ENCODE measurements at places on chromosomes 3 and 15.

DNA sequence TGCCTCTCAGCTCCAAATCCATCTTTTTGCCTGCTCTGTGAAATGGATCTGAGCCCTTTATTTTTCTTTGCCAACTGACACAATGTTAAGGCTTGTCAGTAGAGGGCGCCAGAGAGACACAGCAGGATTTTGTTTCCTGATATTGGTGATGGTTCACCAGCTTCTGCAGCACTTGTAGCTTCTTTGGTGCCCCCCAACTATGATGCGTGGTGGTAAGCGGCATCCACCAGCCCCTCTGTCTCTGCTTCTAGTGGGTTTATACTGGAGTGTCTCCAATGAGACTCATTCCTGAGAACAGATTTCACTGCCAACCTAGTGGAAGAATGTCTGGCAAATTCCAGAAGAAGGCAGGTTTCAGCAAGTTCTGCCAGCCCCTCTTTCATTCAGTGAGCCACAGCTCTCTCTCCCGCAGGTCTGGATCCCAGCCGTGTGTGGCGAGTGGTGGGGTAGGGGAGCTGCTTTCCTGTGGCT lies 471.9 kb upstream of the FRG2C start:
- DNase-seq = peak; percentile 48

- DNase-seq = peak; percentile 9
These were observed 64.0 kb upstream of the DGKG start for GRCh38 chr3:186425788-186426730.

- peak; percentile 29 for DNase-seq
These were observed 178.8 kb downstream of the NSMCE3 start for GRCh38 chr15:29090617-29091466.

DNA sequence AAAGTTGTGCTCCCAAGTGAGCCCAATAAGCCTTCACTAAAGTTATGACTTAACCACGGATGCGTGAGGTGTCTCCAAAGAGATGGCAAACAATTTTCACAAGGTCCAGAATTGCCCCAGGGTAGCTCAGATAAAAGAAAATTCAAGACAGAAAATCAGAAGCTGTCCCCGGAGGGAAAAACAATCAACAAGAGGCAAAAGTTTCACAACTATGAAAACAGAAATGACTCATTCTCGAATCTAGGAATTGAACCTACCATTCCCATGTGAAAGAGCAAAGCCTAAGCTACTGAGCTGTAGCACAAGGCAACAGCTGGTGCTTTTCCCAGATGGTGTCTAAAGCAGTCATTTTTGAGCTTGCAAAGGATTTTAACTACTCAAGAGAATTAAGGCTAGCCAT lies 33.5 kb upstream of the MKRN3 start:
- DNase-seq = no peak

GRCh38 chr15:63601026-63601703 lies 4.0 kb downstream of the FBXL22 start:
- peak; percentile 60 for DNase-seq

GRCh38 chr3:37725842-37726241 lies 135.8 kb upstream of the CTDSPL start:
- DNase-seq = no peak

GRCh38 chr3:11558411-11558903 lies 85.3 kb downstream of the VGLL4 start:
- no peak for DNase-seq

GRCh38 chr3:169133178-169134161 lies 530.0 kb downstream of the MECOM start:
- DNase-seq = peak; percentile 7

DNA sequence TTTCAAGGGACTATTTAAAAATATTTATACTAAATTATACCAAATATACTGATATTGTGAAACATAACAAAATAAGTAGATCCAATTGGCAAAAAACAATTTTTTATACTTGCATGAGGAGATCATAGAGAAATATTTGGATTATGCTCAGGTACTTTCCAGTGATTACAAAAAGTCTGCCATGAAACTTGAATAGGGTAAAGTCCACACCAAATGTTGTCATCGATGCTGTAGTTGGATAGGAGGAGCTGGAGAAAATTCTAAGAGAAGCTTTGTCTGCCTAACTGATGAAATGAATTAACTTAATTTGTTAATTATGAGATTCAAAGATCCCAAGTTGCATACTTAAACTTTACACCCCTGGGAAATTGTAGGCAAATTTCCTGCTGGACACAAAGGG lies 93.3 kb downstream of the SI start:
- no peak for DNase-seq

DNA sequence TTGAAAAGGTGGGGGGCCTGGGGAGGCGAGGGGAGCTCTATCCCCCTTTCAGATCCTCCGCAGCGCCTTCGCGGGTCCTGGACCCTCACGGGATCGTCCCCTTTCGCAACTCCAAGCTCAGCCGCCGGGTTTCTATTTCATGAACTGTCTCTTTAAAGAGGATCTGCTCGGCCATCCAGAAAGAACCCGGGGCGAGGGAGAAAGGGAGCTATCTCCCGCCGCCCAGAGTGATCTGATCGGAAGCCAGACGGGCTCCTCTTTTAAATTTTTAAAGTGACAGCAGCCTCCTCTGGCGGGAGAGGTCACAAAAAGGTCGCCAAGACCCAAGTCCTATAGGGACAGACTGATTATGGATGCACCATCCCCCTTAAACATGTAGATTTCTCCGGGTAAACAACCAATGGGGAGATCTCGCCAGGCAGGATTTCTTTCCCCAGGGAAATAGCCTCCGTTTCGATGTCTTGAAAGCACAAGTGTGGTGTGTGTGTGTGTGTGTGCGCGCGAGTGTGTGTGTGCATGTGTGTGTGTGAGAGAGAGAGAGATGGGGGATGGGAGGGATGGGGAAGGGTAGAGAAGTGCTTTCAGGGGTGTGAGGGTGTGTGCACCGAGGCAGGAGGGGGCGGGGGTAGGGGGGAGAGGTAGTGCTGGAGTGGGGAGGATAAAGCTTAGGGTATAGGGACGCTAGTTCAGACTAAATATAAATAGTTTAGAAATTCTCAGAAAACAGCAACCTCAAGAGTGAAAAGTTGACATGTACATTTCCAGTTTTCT lies 516.1 kb downstream of the MECOM start:
- DNase-seq = no peak

DNA sequence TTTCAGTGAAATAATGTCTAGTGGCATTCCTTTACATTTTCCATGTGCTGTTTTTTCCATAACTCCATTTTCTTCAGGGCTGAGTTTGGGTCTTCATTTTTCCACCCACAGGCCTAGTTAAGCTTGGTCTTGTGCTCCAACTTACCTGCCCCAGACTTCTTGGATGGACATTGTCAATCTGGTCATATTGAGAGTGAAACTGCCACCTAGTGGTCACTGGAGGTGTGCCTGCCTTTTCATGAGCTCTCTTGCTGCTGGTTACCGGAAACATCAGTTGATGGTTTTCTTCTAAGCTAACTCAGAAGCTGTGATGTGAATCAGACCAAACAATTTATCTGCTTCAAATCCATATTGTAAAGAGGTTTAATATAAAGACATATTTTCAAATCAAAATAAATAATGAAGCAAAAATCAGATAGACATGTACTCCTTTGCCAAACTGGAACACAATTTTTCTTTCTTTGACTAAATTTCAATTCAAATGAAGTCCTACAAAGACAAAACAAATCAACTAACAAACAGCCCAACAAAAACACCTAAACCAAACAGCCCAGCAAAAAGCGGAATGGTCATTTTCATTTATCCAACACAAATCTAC lies 135.1 kb upstream of the RASGRP1 start:
- DNase-seq = peak; percentile 87

GRCh38 chr3:178393824-178394223 lies 142.4 kb upstream of the KCNMB2 start:
- no peak for DNase-seq

- no peak for DNase-seq
These were observed 166.6 kb downstream of the ANO10 start for GRCh38 chr3:43455233-43455632.

- no peak for DNase-seq
These were observed 124.7 kb downstream of the IL5RA start for GRCh38 chr3:2985479-2985878.

GRCh38 chr3:74134831-74135230 lies 479.6 kb downstream of the CNTN3 start:
- no peak for DNase-seq

DNA sequence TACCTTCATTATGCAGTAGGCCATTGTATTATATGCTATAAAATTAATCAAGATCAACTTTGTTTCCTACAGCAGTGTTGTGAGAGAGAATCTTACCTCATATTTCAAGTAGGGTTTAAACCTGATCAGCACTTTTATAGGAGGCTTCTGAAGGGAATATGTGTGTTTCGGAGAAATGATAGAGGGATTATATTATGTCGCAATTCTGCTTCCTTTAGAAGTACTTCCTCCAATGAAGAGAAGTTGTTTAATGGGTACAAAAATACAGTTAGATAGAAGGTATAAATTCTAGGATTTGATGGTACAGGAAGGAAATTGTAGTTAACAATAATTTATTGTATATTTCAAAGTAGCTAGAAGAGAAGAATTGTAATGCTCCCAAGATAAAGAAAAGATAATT lies 54.9 kb downstream of the NSUN3 start:
- DNase-seq = no peak

DNA sequence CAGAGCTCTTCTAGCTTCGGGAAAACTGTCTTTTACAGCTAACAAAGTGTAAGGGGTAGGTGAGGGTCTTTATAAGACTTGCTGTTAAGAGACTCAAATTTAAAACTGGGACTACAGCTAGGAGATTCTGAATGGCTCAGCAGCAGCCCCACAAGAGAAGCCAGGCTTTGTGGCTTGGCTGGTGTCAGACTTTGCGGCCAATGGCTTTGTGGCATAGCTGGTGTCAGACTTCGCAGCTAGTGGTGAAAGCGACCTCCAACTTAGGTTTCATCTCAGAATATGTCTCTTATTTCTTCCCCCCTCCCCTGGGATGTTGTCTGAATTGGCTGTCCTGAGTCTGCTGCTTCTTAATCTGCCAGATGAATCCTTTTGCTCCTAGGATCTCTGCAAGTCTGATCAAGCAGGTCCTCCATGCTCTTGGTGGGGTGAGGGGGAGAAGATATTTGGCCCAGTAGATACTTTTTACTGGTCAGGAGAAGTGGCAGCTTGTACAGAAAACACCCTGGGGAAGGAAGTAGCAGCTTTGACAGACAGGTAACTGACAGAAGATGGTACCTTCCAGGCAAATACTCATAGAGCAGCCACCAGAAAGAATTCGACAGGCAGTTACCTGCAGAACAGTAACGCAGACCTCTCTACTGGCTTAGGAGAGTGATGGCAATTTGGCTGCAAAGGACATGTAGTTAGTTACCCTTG lies 8.4 kb downstream of the BOC start:
- DNase-seq = peak; percentile 44

DNA sequence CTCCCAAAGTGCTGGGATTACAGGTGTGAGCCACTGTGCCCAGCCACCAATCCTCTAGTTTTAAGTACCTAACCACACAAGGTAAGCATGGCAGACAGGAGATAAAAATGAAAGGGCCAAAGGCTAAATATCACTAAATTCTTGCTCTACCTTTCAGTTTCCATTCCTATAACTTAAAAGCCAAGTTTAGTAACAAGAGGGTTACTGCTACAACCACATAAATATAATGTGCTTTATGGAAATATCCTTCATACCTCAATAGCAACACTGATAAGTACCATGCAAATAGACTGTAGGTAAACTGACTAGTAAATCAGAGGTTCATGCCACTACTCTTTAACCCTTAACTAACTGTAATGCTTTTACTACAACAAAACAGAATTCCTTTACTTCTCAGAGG lies 38.7 kb upstream of the MUC13 start:
- no peak for DNase-seq

DNA sequence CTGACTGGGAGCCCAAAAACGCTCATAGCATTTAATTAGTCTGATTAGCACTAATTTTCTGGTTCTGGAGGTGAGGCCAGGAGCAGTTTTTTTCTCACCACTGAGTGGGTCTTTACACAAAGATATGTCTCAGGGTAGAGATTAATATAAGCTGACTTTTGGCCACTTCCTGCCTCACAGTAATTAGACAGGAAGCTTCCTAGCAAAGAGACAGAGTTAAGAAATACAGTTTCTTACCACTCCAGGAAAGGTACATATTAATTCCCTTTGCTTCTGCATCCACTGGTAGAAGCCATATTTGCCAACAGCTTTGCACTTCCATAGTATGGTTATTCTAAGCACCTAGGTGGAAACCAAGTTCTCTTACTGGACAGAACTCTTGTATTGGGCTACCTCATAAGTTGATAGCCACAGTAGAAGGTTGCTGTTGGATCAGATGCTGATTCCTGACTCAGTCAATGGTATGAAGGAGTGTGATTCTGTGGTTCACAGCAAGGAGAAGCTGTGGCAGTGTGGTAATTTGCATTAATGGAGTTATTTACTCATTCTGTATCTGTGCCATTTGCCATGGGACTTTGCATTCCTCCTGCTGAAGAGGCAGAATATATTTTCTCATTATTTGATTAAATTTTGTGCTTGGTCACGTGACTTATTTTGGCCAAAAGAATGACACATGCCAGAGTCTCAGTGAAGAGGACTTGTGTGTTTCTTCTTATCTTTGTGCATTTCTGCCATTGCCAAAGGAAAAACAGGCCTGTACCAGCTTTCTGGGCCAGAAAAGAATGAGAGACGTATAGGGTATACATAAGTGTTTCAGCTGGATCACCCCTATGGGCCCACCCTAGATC lies 17.5 kb upstream of the ZBTB20 start:
- peak; percentile 17 for DNase-seq
